Keratinocyte (primary cell): ENCODE measurements at places on chromosomes 3 and 15.

GRCh38 chr15:89052474-89052873, 35.8 kb upstream of the ABHD2 start:
- no peak for DNase-seq

- no peak for DNase-seq
Observed at GRCh38 chr15:32784581-32784980, 66.8 kb downstream of the GREM1 start.

DNA sequence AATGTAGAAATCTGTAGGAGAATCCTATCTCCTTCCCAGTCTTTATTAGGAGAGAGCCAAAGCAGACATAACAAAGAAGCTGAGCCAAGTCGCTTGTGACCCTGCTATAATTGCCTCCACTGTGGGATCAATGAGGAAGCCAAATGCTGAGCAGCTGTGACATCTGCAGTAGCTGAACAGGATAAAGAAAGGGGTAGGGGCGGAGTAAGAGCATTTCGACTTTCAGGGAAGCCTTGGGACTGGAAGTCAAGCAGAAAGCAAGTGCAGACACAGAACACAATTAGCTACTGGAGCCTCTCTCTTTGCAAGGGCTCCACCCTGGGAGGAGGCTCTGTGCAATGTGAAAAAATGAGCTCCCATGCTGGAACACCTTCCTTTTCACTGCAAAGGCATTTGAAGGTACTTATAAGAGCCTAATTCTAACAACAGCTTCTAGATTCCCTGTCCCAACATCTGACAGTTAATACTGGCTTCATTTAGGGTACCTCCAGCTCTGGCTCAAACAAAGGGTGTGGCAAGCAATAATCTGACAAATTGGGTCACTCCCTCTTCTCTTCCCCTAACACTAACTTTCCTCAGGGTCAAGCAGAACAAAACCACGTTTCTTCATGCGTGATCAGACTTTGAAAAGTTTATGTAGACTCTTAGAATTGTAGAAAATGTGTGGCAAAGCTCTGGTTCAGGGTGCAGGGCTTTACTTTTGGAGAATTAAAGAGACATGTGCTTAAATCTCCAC, 166.4 kb downstream of the CADPS start:
- DNase-seq: no peak

- DNase-seq: no peak
Observed at GRCh38 chr15:60548101-60548500, 69.2 kb upstream of the ICE2 start.

DNA sequence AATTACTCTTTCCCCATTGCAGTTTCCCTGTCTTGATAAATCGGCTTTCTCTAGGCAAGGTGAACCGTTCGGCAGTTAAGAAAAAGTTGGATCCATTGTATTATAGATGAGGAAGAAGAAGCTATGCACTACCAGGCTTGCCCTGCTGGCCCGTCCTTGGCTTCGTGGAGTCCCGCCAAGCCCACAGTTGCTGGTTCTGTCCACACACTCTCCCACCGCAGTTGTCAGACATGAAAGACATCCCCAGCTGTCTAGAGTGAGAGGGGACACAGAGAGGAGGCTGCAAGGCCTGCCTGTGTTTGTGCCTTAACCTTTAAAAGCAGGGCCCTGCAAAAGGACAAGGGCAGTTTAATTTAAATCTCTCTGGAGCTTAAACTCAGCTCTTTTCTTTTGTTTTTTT, 47.2 kb upstream of the PLCL2 start:
- DNase-seq: no peak

GRCh38 chr3:172538368-172539151, 15.3 kb upstream of the TNFSF10 start:
- DNase-seq: no peak

DNA sequence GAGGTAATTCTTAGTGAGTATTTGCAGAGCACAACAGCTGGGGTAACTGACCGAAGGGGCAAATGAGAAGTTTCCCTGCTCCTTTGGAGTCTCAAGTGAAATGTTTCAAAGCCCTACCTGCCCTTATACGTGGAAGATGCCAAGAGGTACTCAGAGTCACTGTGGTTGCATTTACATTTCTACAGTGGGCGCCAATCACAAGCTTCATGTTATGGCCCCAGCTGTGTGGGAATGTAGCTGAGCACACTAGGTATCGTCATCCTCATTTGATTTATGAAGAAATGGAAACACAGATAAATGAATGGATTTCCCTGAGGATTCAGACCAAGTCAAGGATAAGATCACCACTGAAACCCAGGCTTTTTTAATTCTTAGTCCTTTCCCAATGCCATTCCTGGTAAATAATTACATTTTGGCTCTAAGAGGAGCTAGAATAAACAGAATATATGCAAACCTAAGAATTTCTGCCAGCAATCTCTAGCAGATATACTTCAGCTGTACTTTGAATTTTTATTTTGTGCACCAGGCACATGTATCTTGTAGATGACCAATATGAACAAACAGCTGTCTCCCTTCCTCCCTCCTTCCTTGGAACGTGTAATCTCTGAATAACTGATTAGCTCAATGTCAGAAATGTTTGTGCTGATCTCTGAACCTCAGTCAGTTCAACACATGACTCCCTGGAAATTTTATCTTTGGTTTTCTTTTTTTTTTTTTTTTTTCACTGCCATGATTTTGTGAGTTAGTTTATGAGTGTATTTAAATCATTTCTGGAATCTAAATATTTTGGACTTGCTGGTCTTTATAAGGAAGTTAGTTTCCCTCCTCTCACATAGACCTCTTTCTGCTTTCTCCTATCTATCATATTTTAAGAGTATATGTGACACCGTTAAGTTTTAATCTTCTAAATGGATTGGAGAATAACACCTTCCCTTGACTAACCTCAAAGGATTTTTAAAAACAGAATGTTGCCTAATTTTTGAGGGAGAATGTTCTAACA, 69.2 kb downstream of the MAP2K5 start:
- DNase-seq: no peak

DNA sequence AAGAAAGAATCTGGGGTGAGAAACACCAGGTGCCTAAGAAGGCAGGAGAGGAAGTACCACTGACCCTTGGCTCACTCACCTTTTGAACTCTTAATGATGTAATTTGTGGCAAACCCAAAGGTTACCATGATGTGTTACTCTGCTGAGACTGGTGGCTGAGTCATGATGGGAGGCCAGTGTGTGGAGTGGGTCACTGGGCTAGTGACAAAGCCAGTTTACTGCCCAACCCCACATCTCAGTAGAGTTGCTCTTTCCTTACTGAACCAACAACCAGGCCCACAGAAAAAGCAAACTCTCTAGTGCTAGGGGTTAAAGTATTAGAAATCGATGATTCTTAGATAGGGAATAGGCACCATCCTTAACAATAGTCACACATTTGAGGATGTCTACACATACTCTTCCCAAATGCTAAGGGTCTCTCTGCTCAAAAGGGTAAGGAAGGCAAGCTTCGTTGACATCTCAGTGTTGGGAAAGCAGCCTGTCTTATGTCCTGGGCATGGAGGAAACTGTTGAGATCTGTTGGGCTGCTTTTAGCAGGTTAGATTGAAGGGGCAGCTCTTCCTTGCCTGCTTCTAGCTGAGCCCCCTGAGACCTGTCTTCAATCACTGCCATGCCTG, 3.1 kb downstream of the RBP2 start:
- DNase-seq: no peak

DNA sequence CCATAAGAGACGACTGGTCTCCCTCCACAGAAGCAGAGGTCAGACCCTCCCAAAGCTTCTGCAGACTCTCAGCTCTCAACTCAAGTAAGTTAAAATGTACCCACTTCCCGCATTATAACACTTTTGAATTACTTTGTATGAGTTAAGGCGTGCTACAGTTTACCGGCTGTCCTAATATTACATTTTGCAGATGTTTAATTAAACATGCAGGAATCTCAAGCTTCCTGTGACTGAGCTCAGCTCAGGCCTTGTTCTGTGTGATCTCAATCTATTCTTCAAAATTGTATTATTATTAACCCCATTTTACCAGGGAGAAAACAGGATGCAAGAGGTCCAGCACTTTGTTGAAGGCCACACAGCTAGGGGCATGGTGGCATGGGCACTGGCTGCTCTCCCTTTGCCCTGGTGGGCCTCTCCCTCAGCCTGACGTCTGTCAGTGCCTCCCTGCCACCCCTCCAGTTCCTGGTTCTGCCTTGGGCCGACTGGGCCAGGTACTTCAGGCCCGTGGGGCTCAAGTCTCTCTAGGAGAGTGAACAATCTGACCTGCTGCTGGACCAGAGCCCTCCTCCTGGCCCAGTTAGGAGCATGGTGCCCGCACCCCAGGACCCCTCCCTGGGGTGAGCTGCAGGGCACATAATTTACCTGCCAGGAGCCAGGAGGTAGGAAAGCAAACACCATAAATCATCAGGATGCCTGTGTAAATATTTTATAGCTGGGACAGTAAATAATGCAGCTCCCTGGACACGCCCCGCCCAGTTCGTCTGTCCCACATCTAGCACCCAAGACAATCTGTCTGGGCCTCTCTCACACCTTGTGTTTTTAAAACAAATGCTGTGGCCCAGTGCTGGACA, 14.9 kb upstream of the RFT1 start:
- DNase-seq: no peak

DNA sequence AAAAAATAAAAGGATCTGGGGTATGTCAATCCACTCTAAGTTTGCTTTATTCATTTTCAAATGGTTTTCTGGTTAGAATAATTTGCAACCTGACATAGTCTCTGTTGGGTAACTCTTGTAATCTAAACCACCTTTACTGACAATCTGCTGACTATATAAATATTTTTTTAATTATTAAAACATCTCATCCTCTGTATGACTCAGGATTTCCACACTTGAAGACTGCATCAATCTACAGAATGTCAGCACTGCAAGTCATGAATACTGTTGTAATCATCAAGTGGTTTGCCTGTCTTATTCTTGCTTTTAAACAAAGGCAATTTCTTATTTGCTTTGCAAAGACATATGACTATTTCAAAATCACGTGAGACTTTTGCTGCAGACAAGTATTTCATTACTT, 42.1 kb downstream of the VGLL3 start:
- no peak for DNase-seq

DNA sequence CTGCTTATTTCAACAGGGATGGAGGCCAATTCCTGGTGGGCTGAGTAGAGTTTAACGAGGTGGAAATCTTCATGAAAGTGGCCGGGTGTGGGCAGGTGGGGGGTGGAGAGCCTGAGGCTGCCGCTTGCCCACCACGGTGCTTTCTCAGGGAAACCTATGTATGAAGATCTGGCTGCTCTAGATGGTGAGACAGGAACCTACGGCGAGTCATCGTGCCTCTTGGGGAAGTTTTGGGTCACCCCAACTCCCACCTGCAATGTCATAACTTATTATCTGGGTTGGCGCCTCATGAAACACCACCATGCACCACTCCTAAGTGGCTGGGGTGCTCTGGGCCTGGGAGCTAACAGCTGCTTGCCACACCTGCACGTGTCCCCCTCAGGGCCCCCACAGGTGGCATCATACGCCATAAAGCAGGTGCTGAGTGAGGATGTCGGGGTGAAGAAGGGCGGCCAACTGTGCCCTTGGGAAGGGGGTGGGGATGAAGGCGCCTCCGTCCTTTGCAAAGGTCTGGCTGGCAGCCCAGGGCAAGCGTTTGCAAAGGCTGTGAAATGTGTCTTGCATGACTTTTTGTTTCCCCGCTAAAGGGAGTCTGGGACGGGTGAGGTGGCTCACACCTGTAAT, 27.9 kb upstream of the SNRPA1 start:
- DNase-seq: no peak

DNA sequence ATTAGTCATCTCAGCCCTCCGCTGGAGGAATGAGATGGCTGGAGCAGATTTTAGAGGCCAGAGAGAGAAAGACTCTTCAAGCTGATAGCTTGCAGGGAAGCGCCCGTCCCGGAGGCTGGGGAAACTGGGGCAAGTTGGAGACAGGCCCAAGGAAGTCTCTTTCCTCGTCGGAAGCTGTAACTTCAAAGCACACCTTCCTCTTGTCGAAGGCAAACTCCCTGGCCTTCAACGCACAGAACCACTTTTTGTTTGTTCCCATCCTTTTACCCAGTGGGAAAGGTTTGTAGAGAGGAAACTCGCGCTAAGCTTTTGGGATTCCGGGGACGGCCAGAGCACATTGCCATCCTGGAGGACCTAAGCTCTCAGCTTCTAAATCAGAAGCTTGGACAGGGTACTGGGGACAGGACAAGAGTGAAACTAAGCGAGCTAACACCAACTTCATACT, 900 bp upstream of the EOMES start:
- DNase-seq: no peak

- no peak for DNase-seq
Observed at GRCh38 chr3:39349080-39349479, 19.6 kb downstream of the CCR8 start.

GRCh38 chr15:73127302-73127936, 75.2 kb downstream of the NEO1 start:
- DNase-seq: peak; percentile 5

GRCh38 chr3:72295962-72296450, 511.1 kb upstream of the PROK2 start:
- DNase-seq: no peak

DNA sequence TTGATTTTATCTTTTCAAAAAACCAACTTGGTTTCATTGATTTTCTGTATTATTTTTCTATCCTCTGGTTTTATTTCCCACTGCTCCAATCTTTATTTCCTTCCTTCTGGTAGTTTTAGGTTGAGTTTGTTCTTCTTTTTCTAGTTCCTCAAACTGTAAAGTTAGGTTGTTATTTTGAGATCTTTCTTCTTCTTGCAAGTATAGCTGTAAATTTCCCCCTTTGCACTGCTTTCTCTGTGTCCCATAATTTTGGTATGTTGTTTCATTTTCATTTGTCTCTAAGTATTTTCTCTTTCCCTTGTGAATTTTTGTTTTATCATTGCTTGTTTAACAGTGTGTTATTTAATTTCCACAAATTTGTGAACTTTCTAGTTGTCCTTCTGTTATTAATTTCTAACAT, 120.0 kb downstream of the PLD1 start:
- no peak for DNase-seq

DNA sequence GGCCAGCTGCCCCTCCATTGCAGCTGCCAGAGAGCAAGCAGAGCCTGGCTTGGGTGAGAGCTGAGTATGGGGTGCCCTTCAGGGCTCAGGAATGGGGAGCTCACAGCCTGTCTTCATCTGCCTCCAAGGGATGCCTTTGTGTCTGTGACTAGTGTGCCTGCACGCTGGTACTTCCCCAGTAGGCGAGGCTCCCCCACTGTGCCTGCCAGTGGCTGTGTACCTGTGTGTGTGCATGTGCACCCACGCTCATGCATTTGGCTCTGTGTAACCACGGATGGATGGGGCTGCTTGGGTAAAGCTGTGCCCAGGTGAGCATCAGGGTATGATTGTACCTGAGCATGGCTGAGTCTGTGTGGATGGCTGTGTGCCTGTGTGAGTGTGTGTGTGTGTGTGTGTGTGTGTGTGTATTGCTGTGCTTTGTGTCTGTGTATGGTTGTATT, 2.3 kb upstream of the GRM2 start:
- no peak for DNase-seq

- no peak for DNase-seq
Observed at GRCh38 chr3:8561370-8561769, 59.7 kb downstream of the LMCD1 start.

DNA sequence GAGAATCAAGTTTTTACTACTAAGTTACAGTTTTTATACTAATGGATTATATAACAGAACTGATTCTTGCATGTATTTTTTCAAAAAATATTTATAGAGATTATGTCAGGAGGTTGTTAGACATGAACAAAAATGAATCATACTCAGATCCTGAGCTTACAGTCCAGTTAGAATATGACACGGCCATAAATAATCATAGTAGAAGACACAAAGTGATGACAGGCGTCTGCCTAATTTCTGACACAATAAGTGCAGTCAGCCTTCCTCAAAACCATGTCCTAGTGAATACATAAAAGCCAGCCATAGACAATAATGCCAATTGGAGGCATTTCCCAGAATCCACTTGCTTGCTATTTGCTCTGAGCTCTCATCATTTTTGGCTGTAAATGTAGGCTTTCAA, 81.7 kb upstream of the POU1F1 start:
- DNase-seq: no peak
